ENCODE measurements at places on chromosomes 13 and 19.
A peak's percentile ranks its signal among the peaks of the same experiment; 100 is the strongest.

GRCh38 chr13:98411617-98412265 is 165.2 kb downstream of the STK24 start:
- DNase-seq = no peak

DNA sequence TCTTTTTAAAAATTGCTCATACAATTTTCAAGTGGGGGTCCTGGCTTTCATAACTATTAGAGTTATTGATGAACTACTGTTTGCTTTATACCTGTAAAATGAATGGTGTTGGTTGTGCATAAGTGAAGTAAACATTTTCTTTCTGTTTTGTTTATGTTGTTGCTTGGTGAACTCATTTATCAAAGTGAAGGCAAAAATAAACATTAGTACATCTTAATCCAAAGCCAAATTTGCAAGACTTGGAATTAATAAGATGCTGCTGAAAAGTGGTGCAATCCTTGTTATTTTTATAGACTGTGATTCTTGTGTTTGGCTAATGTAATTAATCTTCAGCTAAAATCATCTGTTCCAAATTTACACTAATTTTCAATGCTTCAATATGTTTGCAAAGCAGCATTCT is 24.4 kb upstream of the DCT start:
- no peak for DNase-seq

- no peak for DNase-seq
Observed at GRCh38 chr19:33492090-33492489, 29.5 kb downstream of the PEPD start.

GRCh38 chr13:49746111-49746510 is 46.4 kb downstream of the KPNA3 start:
- no peak for DNase-seq

DNA sequence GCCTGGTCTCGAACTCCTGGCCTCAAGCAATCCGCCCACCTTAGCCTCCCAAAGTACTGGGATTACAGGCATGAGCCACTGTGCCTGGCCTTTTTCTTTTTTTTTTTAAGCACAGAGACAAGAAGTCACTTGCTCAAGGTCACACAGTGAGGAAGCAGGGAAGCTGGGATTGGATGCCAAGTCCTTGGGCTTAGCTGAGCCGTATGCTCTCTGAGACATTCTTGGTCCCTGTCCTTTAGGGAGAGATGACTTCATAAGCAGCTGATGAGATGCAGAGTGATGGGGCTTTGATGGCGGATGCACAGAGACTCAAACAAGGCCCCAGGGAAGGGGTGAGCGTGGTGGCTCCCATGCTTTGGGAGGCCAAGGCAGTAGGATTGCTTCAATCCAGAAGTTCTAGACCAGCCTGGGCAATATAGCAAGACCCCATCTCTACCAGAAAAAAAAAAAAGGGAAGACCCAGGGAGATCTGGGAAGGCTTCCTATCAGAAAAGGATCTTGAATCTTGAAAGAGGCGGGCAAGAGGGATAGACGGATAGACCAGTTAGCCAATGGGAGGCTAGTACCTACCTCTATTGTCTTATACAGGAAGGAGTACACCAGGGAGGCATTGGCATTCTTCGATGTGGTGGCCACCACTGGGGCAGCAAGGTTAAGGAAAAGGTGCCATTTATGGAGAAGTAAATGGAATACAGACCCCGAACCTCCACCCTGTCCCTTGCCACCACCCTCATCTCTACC is 3.9 kb downstream of the AP1M2 start:
- no peak for DNase-seq

DNA sequence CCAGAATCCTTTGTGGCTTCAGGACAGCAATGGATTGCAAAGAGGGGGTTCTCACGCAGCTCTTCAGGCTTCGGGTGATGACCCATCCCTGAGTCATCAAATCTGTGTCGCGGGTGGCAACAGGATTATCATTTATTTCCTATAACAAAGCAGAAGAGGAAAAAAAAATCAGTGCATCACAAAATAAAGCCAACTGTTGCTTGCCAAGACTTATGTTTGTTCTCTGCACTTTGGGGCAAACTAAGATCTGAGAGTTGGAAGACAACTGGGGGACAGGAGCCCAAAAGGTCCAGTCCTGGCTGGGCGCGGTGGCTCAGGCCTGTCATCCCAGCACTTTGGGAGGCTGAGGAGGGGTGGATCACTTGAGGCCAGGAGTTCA is 6.4 kb downstream of the GNA15 start:
- peak; percentile 81 for DNase-seq

All from PC-3 (cell line).